PC-9 (cell line): ENCODE measurements at places on chromosomes 7 and 10.

- no peak for DNase-seq
These were observed 21.8 kb downstream of the FGFBP3 start for GRCh38 chr10:91887272-91888076.

GRCh38 chr10:91571671-91572070, 61.2 kb downstream of the PPP1R3C start:
- DNase-seq: no peak

GRCh38 chr7:94130716-94131115, 126.6 kb upstream of the BET1 start:
- DNase-seq: no peak

GRCh38 chr10:35165136-35165535, 38.5 kb downstream of the CREM start:
- no peak for DNase-seq

GRCh38 chr10:7428673-7429350, 18.0 kb upstream of the SFMBT2 start:
- no peak for DNase-seq

- peak; percentile 65 for DNase-seq
These were observed 72.3 kb downstream of the AMZ1 start for GRCh38 chr7:2760098-2760889.
